HuH-7 (cell line): ENCODE measurements at places on chromosomes 4 and X.

GRCh38 chrX:24347881-24348280 is 12.6 kb upstream of the SUPT20HL1 start:
- no peak for DNase-seq

DNA sequence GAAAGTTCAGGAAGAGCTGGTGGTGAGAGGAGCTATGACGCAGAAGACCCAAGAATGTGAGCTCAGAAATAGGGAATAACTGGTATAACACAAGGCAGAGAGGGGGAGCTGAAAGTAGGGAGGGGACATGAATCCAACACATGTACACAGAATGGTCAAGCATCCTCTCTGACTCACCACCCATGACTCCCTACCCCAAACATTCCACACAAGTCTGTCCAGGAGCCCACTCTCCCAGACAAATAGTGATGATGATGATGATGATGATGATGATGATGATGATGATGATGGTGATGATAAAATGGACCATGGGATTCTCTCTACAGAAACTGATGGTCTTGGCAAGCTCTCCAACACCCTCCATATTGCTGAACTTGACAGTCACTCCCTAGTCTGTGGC is 46.4 kb downstream of the NAT8L start:
- no peak for DNase-seq

GRCh38 chr4:176668324-176668723 is 124.4 kb downstream of the VEGFC start:
- no peak for DNase-seq

- no peak for DNase-seq
Measured at GRCh38 chrX:42096265-42096920, 173.0 kb upstream of the CASK start.

GRCh38 chr4:2598511-2599303 is 62.3 kb downstream of the FAM193A start:
- DNase-seq: no peak

DNA sequence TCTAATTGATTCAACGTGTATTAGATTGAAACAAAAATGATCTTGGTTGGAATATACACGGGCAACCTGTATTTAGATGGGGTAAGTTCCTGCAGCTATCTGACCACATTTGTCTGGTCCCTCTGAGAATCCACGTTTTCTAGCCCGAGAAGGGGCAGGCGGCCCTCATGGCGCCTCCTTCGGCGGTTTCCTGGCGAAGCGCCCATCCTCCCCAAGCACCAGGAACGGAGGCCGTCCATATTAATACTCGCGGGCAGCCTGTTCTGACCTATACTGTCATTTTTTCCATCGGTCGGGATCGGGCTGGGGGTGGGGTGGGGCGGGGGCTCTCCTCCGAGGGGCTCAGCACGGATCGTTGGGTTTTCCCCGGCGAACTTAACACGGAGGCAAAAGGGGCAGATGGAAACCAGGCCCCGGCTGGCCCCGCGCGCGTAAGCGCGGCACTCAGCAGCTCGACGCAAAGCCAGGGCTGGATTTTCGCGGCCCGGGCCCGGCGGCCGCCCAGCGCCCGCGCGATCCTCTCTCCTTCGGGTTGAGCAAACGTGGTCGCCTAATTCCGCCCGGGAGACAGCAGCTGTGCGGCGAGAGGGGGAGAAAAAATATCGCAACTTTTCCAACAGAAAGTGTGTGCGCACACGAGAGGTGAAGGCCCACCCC is 77.2 kb upstream of the BCOR start:
- DNase-seq: no peak

DNA sequence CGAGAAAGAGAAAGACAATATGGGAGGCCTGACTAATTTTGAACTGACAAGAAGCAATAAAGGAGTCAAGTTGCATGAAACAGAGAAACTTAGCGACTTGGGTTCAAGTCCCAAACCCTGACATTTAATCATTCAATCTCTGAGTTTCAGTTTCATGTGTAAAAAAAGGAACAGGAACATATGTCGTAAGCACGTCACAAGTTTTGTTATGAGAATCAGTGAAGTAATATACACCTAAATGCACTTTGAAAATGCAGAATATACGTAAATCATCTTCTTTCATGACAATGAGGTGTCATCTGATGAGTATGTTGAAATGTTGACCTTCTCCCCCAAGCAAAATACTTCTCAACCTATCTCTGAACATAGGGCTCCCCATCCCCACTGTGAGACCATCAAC is 10.4 kb downstream of the ACOT9 start:
- DNase-seq: no peak

- no peak for DNase-seq
Measured at GRCh38 chr4:158170691-158171561, 1.9 kb downstream of the GASK1B start.

DNA sequence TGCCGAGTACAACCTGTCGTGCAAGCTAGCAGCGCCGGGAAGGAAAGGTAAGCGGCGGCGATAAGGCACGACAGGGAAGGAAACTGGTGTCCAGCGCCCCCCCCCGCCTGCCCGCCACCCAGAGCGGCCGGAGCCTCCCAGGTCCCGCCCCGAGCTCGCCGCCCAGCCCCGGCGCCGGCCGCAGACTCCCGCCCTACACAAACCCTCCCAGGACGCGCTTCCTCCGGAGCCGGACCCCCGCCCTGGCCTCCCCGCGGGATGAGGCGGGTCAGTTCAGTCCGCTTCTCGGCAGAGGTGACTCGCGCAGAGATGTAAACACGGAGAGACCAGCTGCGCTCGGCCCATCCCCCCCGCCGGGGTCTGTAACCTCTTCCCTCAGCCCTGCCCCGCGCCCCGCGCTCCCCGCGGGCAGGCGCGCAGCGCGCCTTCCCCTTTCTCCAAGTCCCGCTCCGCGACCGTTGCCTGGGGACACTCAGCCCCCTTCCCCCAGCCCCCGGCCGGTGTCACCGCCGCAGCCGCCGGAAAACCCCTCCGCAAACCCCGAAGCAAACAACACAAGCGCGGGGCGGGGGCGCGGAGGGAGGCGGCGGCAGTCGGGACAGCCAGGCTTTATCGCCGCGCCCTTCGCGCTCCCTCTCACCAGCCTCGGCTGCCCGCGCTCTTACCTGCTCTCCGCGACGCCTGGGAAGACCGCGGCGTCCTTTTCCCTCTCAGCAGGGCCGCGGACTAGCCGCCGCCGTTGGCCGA is 543 bp downstream of the ELF2 start:
- peak; percentile 60 for DNase-seq

DNA sequence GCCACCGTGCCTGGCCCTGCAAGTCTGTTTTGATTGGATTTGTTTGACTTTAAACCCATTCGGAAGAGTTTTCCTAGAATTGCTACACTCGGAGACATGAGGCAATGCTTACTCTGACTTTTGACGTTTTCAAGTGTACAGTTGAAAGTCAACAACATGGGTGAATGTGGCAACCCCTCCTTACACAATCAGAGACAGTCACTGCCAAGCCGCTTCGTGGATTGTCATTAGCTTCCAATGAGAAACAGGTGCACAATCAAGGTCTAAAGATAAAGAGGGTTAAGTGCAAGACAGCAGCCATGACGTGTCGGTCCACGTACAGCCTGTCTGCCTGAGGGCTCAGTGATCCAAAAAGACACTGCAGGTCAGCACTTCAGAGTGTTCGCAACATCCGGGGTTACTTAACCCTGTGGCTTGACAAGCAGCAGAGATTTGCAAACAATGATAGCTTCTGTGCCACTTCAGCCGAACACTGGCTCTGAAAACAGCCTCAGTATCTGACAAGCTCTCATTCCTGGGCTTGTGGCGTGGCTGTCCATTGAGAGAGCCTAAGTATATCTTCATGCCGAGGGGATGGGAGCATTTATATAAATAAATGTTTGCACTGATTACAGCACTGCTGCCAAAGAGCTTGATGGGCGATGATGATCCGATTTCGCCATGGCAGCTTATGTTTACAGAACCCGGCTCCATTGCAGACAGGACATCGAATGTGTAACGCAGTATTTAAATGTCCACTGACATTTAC is 180.0 kb downstream of the DHRSX start:
- DNase-seq: peak; percentile 44

DNA sequence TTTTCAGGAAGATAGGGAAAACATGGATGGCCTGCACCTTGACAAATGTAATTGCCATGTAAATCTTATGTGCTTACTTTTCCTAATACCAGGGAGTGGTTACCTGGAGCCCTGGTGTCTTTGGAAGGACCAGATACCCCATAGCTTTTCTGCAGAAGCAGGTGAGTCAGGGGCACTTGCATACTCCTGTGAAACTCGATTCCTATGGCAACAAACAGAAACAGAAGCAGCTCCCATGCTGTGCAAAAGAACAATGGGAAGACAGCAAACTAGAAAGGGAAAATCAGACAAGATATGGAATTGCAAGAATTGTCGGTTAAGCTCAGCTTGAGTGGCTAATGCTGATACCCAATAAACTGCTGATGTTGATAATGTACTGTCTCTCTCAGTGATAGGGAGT is 117.4 kb upstream of the AFF2 start:
- DNase-seq: no peak

DNA sequence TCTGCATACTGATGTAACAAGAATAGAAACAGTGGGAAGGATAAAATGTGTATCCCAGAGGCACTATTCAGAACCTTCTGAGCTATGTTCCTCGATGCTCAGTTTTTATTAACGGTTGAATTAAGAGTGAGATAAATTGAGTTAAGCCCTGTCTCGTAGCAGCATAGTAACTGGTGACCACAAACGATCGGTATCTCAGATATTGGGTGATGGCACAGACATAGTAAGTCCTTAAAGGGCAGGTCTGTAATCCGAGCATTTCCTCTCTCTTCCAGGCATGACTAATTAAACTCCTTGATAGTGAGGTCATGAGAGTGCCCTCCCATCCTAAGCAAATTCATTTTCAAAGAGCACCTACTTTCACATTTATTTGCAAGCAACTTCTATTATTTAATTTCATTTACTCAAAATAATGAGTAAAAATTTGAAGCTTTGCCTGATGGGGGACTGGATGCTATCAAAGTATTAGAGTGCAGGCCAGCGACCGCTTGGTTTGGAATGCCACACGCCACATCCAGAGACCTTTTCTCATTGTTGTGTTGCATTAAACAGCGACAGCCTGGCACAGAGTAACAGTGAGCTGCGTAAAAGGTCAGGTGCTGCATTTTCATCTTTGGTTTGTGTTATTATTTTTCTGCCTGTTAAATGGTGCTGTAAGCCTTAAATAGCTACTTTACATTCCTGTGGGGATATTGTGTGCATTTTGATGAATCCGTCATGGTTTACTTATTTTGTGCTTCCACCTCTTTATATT is 101.9 kb downstream of the PCDH7 start:
- DNase-seq: no peak

DNA sequence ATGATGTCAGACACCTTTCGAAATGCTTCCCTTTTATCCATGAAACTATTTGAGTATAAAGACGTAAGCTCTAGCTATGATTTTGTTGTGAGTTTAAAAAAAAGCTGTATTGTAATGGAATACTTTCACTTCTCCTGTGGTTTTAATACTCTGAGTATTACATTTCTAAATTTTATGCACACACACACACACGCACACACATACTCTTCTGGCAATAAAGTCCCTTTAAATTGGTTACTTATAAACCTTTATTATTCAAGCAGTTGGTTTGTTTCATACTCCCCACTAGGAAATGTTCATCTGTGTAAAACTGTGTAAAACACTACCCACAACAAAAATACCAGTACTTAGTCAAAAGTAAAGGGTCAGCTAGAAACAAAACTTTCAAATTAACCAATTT is 18.2 kb downstream of the VAMP7 start:
- no peak for DNase-seq

DNA sequence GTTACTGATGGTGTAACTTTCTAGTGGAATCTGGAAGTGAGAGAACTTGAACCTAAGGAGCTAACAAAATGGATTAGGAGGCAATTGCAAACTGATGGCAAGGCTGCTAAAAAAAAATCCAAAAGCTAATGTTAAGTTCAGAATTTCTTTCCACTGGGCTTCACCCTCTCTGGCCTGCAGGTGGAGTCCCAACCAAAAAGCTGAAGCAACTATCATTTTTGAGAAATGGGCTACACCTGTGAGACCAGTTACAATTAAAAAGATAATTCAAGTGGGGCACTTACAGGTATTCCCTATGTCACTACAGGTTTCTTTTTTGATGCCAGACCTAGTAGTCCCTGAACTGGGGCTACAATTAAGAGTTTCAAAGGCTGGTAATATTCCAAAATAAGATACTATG is 142.1 kb upstream of the FTHL17 start:
- no peak for DNase-seq

DNA sequence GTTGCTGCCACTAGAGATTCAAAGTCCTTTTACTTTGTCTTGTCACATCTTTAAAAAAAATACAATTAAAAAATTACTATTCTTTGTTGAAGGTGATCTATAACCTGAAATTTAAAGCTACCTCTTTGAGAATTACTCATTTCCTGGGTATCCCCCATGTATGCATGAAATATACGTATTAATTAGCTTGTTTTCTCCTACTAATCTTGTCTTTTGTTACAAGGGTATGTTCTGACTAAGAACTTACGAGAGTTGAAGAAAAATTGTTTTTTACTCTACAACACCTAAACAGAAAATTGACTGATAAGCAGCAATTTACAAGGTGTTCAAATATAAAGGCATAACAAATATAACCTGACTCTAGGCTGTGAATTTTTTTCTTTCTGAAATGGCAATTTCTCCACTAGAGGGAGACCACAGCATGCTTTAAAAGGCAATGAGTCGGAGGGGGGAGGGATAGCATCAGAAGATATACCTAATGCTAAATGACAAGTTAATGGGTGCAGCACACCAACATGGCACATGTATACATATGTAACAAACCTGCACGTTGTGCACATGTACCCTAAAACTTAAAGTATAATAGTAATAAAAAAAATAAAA is 249.6 kb downstream of the OPHN1 start:
- no peak for DNase-seq

DNA sequence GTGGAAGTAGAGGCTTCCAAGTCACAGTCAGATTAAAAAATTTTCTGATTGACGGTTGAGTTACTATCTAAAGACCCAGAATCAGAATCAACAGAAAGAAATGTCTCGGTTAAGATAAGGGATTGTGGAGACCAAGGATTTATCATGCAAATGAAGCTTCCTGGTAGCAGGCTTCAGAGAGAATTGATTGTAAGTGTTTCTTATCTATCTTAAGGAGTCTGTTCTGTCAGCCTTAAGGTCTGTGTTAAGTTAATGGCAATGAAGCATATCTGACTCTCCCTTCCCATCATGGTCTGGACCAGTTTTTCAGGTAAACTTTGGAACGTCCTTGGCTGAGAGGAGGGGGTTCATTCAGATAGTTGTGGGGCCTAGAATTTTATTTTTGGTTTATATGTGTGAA is 780.2 kb downstream of the FAM133A start:
- no peak for DNase-seq

GRCh38 chrX:69424161-69424560 is 80.0 kb upstream of the NALF2 start:
- no peak for DNase-seq

DNA sequence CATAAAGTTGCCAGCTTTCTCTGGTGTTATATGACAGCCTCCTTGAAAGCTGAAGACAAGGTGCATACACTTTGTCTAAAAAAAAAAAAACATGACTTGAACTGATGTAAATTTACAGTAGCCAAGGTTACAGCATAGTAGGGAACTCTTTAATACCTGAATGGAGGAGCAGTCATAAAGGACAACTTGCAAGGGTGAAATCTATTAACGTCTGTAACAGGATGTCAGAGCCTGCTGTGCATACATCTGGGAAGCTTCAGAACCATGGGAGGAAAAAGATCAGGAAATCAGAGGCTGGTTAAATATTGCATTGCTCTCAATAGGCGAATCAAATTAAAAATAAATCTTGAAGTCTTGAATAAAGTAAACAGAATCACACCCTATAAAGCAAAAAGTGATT is 484.0 kb upstream of the CTSO start:
- no peak for DNase-seq
